ENCODE measurements at places on chromosomes 3 and 15.
A peak's percentile ranks its signal among the peaks of the same experiment; 100 is the strongest.

GRCh38 chr3:194474675-194475074 is 12.1 kb downstream of the ATP13A3 start:
- no peak for DNase-seq

- DNase-seq = no peak
Measured at GRCh38 chr3:154085799-154086198, 35.4 kb upstream of the ARHGEF26 start.

DNA sequence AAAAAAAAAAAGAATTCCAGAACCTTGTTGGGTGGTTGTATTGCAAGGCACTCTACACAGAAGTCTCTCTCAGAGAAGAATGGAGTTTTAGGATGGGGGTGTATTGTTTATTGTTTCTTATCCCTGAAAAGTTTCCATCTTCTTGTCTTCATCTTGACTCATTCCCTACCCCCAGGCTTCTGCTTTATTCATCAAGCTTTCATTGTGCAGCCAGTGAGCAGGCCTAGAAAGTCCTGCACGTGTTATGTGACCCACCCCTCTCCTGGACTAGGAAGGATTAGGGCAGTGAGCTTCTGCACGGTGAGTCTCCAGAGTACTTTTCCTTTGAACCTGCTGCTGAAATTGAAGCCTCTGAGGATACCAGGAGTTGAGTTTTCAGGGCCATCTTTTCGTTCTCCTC is 150.9 kb upstream of the IL12A start:
- DNase-seq = no peak

GRCh38 chr3:134423153-134423552 is 48.9 kb upstream of the AMOTL2 start:
- DNase-seq = peak; percentile 56

DNA sequence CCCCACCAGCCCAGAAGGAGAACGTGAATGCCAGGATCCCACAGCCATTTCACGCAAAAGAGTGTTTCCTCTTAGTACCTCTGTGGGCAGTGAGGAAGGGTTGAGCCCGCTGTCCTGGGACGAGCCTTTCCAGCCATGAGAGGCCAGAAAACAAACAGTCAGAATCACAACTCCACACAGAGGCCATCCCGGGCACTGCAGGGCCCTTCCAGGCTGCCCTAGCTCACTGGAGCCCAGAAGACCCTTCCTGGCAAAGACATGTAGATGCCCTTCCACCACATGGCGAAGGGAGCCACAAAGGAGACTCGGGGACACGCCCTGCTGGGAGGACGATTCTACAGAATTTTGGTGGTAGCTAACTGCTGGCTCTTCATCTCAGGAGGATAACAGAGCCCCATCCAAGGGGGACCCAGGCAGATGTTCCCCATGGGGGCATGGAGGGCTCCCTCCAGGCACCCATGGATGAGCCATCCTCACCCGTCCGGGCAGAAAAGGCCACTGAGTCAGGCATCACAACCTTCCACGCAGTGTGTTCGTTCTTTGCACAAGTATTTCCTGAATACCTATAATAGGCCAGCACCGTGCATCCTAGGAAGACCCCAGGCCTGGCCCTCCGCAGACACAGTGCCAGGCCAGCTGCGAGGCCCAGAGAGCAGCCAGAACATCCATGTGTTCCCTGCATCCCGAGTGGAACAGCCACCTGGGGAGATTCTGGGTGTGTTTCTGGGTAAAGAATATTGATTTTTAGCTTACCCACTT is 47.2 kb downstream of the SLC12A8 start:
- DNase-seq = no peak

DNA sequence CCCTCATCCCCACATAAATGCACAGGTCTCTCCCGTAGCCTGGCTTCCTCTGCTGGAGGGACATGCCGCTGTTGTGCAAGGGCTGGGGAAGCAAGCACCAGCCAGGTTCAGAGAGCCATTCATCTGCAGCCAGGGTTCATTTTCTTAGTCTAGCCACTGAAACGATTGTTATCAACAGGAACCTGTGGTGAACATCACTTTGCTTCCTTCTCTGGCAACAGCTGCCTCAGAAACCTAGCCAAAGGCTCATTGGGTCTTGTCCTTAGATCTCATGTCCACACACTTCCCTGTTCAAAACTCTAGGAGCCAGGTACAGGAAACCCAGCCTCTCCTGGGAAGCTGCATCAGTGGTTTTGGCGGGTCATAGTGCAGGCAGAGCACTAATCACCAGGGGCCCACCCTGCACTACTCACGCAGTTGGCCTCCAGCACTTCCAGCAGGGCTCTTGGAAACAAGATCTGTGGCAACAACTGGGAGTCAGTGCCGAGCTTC is 47.0 kb downstream of the OXNAD1 start:
- no peak for DNase-seq

DNA sequence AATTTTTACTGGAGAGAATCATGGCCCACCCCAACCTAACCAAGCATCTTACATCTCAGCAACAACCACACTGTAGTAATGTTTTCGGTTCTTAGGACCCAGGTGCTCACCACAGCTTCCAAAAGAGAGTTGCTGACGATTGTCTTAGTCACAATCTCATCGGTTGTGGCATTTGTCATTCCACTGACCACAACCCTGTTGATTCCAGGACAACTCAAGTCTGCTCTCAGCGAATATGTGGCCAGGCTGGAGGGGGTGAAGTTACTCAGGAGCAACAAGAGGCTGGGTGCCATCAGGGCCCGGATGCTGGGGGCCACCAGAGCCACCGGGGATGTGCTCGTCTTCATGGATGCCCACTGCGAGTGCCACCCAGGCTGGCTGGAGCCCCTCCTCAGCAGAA is 25.9 kb downstream of the GALNT15 start:
- DNase-seq = no peak

GRCh38 chr3:15959434-15959811 is 161.6 kb upstream of the ANKRD28 start:
- DNase-seq = no peak

- DNase-seq = no peak
Measured at GRCh38 chr15:64558460-64559179, 98.2 kb downstream of the ZNF609 start.

- DNase-seq = no peak
Measured at GRCh38 chr3:38268522-38268921, 2.9 kb downstream of the SLC22A13 start.

- DNase-seq = peak; percentile 62
Measured at GRCh38 chr15:89361451-89362202, 27.0 kb upstream of the POLG start.

- DNase-seq = no peak
Measured at GRCh38 chr3:63595221-63595620, 57.3 kb upstream of the SNTN start.

- no peak for DNase-seq
Measured at GRCh38 chr3:25747033-25747432, 36.2 kb downstream of the NGLY1 start.

- no peak for DNase-seq
Measured at GRCh38 chr3:145429546-145429945, 731.4 kb downstream of the PLOD2 start.

DNA sequence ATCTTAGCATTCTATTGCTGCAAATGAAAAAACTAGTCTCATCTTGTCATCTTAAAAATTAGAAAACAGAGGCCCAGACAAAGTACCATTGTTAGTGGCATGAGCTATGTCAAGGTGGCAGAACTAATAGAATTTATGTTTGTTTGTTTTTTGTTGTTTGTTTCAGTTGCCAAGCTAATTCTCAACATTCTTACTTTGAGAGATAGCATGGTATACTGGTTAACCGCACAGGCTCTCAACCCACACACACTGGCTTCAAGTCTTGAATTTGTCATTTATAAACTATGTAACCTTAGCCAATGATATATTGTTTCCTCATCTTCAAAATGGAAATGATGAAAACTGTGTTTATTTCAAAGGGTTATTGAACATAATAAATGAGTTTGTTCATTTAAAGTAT is 367.6 kb upstream of the PLSCR5 start:
- no peak for DNase-seq

DNA sequence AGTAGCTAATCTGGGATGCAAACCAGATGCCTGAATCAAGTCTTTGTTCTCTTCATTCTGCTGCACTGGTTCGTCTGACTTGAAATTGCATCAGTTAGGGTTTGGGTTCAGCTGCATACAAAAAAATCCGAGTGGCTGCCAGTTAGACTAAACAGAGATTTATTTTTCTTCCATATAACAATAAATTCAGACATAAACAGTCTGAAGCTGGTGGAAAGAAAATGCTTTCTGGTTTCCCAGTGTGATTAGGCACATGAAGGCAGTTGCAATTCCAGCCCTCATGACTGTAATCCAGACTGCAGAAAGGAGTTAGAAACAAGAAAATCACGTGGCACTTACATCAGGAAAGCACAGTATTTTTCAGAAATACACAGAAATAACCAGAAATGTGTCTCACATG is 930.7 kb downstream of the MCTP2 start:
- no peak for DNase-seq

- peak; percentile 91 for DNase-seq
Measured at GRCh38 chr15:60592371-60593169, 113.6 kb upstream of the ICE2 start.

- no peak for DNase-seq
Measured at GRCh38 chr3:27590437-27591298, 106.5 kb upstream of the SLC4A7 start.

- DNase-seq = peak; percentile 84
Measured at GRCh38 chr15:46280762-46281542, 646.1 kb downstream of the SQOR start.

- DNase-seq = no peak
Measured at GRCh38 chr3:107600780-107601179, 78.0 kb downstream of the BBX start.

GRCh38 chr15:89475661-89476060 is 20.7 kb downstream of the RHCG start:
- no peak for DNase-seq

DNA sequence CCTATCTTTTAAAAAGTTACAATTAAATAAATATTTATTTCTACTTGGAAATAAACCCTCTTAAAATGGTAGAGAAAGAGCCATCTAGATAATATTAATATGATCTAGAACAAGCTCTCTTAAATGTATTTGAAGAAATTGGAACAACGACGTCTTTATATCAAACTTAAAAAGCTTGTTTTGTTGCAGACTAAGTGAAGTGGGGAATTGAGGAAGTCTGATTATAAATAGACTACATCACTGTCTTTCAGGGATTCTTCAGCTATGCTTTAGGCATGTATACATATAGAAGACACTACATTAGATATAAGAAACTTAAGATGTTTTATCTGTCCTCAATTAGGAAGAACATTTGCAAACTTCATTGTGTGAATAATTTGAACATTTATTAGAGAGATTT is 1.8 kb downstream of the BCHE start:
- no peak for DNase-seq

DNA sequence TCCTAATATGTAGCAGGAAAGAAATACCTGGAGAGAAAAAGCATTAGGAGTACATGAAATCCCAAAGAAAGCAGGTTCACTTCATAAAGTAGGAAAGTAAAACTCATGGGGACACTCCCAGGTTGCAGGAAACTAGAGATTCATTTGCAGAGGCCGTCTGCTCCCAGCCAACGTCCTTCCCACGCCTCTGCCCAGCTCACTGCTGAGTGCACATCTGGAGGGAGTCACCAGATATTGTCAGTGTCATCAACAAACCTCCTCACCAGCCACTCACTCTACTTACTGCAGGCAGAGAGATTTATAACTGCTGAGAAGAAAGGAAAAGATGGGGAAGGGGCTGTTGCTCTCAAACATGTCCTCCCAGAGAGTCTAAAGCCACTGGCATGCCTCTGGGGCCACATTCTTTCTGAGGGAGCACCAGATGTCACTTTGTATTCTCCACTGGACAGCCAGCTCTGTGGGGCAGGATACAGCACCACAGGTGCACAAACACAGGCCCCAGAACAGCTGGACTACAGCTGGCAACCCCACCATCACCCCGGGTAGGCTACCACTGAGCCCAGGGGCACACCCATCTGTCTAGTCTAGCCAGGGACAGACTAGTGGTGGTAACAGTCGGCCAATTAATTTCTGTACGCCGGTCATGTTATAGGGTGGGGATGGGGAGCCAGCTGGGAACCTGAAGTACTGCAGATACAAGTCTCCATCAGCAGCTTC is 64.5 kb downstream of the NPTN start:
- DNase-seq = no peak

DNA sequence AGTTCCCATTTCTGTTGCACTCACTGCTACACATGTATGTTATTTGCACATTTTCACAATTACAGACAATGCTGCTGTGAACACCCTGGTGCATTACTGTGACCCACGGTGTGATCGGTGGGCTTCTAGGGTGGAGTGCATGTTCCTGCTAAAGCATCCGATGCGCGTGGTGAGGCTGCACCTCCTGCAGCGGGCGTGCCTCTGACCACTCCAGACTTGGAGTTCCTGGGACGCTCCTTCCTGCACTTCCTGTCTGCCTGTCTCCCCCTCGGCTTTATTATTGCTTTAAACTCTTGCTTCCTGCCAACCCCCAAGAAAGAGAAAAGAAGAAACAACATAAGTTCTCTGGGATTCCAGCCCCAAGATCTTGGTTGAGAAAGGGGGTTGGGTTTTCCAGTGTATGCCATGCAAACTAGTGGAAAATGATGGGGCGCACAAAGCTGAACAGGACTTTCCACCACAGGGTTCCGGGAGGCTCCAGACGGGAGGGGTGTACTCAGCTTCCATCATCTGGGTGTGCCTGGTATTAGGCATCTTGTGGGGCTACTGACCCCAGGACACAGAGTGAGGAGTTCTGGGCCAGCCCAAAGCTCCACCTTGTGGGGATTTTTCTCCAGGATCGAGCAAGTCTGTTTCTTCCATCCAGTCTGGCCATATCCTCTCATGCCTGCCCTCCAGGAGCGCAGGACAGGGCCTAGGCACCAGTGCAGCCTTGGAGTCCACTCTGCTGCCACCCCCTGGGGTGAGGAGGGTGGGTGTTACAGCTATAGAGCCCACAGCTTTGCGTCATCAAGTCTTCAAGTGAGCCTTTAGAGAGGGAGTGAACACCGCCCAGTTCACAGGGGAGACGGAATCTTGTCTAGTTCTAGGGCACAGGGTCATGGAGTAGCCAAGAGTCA is 11.2 kb downstream of the RPL32 start:
- DNase-seq = no peak

DNA sequence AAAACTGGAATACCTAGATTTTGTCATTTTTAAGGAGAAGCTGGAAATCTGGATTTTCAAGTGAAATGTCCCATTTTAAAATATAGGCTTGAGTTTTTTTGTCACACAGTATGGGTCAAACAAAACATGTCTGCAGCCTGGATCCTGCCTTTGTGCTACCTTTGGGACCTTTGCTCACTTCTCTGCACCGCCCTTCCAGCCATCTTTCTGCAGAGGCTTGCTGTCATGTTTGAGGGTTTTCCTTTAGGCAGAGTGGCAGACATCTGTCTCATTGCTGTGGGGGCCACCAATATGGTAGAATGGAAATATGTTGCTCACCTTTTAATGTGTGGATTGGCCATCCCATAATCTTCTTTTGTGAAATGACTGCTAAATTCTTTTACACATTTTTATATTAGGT is 136.3 kb downstream of the EEFSEC start:
- no peak for DNase-seq

GRCh38 chr15:83283138-83283812 is 1.2 kb downstream of the BNC1 start:
- DNase-seq = no peak

GRCh38 chr3:123134671-123135070 is 67.1 kb upstream of the SEC22A start:
- DNase-seq = no peak

- peak; percentile 3 for DNase-seq
Measured at GRCh38 chr3:36792342-36792741, 28.0 kb upstream of the DCLK3 start.

All from NCI-H2081 (cell line).